Hepatic stellate cell (primary cell): ENCODE measurements at places on chromosomes 7 and 10.

- DNase-seq = no peak
Measured at GRCh38 chr10:102837230-102837721, at the start of gene CYP17A1. Gene CYP17A1, minus strand, starts transcription at chr10:102837413. Its CDS starts 52 bp downstream, at chr10:102837361.

- no peak for DNase-seq
Measured at GRCh38 chr7:157818701-157819454, 482.1 kb downstream of the DNAJB6 start.

DNA sequence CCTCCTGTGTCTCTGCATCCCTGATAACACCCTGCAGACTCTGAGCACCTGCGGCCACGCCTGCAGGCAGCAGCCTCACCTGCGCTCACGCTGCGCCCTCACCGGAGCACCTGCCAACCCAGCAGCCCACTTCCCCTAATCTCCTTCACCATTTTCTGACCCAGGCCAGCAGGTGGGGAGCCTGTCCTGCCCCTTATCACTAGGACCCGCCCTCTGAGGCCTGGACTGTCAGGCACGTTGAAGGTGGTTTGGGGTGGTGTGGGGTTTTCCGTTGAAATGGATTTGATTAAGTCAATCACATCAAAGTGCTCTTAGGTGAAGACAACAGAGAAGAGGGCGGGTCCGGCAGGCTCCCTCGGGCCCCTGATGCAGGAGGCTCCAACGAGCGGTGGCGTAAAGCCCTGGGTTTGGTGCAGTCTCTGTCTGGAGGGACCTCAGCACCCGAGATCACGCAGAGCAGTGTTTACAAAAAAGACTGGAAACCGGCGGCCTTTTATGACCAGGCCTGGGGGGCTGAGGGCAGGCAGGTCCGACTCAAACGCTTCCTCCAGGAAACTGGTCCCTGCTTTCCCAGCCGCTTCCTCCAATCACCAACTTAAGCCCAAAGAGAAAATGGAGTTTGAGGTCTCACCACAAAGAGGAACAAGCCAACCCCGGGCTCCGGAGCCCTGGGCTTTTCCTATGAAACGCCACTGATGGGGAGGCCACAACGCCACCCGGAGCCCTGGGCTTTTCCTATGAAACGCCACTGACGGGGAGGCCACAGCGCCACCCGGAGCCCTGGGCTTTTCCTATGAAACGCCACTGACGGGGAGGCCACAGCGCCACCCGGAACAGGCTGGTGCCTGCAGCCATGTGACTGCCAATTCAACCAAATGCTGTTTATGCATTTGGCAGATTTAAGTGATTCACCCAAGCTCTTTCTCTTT is 45.5 kb downstream of the DPYSL4 start:
- no peak for DNase-seq

DNA sequence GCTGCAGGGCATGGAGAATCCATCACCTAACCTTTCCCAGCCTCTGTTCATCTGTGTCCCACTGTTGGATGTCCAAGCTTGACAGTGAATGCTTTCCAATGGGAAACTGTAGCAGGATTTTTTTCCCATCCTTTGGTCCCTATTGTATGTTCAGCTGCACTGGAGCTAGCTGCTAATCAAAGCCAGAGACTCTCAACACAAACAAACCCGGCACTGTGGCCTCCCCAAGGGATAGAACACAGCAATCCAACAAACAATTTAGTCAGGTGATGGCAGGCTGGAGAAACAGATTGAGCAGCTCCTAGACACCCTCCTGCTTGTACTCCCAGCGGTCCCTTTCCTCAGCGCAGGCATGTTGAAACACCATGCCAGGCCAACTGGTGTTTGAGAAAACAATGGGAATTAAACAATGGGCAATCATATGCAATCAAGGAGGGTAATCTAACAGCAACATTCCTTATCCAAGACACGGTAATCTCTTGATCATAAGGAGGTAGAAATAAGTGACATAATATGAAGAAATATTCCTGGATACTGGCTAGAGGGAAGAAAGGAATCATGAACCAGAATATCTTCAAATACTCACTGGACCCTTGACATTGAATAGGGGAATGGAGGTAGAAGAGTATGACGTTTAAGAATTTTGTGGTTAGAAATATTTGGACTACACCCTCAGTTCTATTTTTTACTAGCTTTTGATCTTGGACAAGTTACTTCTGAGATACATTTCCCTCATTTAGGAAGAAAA is 15.0 kb downstream of the PTN start:
- DNase-seq = no peak

DNA sequence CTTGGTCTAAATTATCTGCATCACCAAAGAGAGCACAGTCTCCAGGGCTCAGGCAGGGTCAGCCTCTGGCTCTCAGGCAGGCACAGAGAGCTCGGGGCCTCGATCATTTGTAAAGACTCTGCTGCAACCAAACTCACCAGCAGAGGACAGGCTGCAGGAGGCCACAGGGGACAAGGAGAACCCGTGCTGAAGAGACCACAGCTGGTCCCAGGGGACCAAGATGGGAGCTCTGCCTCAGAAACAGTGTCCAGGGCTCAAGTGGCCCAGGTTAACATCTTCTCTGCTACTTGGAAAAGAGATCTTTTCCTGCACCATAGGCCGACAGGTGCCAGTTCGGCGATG is 543.2 kb downstream of the PTPRN2 start:
- no peak for DNase-seq

GRCh38 chr7:102836191-102836919 is 76.4 kb upstream of the LRRC17 start:
- peak; percentile 61 for DNase-seq

GRCh38 chr7:17369691-17370426 is 71.4 kb downstream of the AHR start:
- peak; percentile 41 for DNase-seq

- DNase-seq = no peak
Measured at GRCh38 chr7:133395551-133395950, 142.7 kb downstream of the EXOC4 start.

DNA sequence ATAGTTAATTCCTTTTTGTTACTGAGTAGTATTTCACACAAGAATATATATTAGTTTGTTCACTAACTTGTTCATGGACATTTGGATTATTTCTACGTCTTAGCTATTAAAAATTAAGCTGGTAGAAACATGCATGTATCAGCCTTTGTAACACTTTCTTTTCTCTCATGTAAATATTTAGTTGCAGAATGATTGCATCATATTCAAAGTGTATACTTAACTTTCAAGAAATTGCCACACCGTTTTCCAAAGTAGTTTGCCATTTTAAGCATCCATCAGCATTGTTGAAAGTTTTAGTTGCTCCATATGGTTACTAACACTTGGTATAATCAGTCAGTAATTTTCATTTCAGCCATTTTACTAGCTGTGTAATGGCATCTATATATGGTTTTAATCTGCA is 666.9 kb downstream of the NXPH1 start:
- no peak for DNase-seq

DNA sequence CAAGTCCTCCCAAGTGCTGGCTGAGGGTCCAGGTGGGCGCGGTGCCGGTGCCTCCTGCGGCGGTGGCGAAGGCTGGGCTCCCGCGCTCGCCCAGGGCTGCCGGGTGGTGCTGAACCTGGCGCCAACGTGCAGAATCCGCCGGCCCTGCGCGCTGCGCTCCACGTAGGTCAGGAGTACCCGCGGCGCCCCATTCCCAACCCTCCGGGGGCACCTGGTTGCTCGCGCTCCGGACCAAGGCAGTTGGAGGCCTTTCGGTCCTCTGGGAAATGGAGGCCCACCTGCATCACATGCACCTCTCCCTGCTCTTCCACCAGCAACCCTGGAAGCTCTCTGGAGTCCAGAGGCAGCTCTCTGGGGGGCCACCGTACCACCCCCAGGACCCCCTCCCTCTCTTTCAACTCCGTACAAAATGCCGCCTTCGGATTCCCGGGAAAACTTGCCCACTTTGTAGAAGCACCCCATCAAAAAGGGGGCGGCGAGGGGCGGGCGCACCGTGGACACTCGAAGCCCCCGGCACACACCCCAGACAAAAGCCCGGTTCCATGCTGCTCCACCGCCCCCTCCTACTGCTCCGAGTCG is 745 bp downstream of the SLC16A9 start:
- DNase-seq = no peak

DNA sequence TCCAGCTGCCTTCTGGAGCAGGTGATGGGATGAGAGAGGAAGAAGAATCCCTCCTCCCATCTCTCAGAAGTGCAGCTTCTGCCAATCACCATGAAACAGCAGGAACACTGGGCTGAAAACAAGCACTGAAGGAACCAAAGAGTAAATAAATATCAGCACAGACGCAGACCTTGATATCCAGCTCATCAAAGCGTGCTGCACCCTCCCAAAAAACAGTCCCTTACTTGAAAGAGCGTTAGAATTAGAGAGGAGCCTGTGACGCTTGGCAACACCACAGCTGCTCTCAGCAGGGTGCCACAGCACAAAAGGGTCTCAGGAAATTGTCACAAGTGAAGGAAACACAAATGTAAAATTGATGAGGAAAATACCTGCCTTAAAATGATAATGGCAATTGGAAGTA is 39.5 kb downstream of the KLF6 start:
- no peak for DNase-seq

DNA sequence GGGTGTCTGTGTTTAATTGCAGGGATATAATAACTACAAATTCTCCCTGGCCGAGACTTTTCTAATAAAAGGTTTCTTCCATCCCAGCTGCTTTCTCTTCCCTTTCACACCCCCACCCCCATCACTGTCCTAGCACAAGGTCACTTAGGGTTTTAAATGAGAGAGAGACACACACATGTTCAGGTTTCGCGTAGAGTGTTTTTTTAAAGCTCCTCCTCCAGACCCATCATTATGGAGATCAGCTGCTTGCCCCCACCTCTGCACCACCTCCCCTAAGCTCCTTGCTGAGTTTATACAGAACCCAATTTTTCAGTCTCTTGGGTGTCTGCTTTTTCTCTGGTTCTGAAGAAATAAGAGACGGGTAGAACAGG is 18.6 kb downstream of the LRMDA start:
- DNase-seq = no peak

DNA sequence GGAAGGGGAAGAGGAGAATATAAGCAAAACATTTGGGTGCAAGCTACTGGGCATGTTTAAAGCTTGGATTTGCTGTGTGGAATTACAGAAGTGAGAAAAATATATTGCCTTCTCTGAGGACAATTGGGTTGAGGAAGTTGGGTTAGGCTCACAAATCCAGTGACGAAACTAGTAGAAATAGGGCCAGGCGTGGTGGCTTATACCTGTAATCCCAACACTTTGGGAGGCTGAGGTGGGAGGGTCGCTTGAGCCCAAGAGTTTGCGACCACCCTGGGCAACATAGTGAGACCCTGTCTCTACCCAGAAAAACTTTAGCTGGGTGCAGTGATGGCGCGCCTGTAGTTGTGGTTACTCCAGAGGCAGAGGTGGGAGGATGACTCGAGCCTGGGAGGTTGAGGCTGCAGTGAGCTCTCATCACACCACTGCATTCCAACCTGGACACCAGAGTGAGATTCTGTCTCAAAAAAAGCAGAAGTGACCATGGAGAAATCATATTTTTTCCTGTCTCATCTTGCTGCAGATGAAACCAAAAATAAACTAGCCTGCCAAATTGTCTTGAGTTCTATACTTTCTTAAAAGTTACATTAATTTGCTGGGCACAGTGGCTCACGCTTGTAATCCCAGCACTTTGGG is 22.4 kb downstream of the NRBF2 start:
- no peak for DNase-seq

GRCh38 chr10:79188154-79188965 is 119.6 kb downstream of the ZMIZ1 start:
- no peak for DNase-seq

DNA sequence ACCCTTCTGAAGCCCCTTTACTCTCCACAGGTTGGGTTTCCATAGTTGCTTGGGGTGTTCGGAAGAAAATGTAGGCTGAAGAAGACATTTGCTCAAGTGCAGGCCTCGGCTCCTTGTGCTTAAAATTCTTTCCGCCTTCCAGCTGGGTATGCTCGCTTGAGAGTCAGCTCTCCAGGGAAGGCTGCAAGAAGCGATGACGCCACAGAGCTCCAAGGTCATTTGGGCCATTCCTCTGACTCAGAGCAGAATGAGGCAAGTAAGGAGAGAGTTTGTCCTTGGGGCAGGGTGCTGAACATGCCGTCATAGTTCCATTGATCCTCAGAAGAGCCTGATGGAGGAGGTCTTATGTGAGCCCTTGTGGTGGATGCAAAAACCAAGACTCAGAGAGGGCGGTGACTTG is 27.4 kb upstream of the HSPA12A start:
- no peak for DNase-seq

- no peak for DNase-seq
Measured at GRCh38 chr7:91299952-91300775, 35.9 kb downstream of the FZD1 start.

DNA sequence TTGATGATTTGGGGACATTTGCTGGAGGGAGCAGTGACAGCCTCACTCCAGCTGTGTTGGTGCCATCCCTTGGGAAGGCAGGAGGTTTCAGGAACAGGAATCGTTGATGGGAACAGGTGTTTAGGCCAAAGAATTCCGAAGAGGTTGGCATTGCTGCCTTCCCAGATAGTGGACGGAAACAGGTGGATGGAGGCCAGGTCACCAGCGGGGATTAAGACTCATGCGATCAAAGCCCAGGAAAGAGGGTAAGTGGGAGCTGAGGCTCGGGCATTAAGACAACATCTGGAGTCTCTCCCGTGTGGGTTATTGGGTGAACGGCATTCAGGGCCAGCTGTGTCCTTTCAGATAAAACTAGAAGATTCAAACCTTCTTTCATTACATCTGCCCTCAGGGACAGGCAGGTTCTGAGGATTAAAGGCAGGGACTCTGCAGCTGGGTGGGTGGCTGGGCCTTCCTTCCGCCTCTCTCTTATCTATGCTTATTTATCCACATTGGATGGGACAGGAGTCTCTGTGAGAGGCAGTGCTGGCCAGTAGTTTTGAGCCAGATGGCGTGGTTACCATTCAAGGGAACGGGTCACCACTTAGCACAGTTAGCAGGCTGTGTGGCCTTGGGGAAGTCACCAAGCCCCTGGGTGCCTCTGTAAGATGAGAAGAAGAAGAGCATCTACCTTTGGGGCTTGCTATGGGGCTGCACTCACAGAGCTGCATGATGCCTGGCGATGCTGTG is 67.6 kb downstream of the INSIG1 start:
- DNase-seq = no peak

GRCh38 chr10:78259391-78259790 is 225.7 kb downstream of the RPS24 start:
- DNase-seq = no peak

DNA sequence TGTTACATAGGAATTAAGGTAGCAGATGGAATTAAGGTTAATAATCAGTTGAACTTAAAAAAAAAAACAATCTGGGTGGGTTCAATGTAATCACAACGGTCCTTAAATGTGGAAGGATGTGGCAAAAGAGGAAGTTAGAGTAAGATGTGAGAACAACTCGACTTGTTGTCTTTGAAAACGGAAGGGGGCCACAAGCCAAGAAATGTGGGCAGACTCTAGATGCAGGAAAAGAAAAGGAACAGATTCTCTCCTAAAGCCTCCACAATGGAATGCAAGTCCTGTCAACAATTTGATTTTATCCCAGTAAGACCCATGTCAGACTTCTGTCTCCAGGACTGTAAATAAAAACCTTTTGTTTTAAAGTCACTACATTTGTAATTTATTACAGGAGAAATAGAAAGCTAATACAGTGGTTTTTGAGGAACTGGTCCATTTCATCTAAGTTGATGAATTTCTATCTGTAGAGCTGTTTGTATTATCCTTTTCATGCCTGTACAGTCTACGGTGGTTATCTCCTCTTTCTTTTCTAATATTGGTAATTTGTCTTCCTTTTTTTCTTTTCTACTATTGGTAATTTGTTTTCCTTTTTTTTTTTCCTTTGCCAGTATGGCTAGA is 8.6 kb downstream of the MCMBP start:
- no peak for DNase-seq
